Umbilical cord (tissue), 2 donors: ENCODE measurements at places on chromosomes 2 and 18.

GRCh38 chr2:15931319-15931890 lies 8.9 kb upstream of the MYCN start:
- DNase-seq = no peak

DNA sequence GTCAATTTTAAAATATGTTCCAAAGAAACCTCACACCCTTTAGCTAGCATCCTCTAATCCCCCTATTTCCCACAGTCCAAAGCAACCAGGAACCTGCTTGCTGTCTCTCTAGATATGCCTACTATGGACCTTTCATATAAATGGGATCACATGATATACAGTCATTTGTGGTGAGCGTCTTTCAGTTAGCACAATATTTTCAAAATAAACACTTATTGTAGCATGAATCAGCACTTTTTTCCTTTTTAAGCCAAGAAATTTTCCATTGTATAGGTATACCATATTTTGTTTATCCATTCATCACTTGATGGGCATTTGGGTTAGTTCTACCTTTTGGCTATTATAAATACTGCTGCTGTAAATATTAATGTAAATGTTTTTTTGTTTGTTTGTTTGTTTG lies 223.0 kb upstream of the DOK6 start:
- DNase-seq = no peak

DNA sequence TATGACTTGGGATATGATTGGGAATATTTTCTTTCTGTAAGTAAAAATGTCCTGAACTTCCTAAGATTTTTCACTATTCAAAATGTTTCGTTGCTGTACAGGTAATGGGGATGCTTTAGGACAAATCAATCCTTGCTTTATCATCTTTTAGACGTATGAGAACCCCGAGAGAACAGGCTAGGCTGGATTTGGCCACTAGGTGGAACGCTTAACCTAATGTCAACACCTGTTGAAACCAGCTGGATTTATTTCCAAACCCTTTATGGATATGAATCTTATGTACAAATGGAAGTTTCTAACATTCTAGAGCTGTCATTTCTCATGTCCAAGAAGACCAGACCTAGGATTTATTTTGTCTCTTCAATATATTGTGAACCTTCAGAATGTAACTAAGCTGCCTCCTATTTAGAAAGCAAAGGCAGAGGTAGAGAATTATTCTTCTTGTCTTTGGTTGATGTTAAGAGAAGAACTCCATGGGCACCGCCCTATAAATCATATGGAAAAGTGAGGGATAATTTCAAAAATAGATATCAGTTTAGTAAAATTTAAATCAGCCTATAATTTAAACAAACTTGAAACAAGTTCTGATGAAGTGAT lies 96.7 kb downstream of the PMAIP1 start:
- peak; percentile 33 for DNase-seq

DNA sequence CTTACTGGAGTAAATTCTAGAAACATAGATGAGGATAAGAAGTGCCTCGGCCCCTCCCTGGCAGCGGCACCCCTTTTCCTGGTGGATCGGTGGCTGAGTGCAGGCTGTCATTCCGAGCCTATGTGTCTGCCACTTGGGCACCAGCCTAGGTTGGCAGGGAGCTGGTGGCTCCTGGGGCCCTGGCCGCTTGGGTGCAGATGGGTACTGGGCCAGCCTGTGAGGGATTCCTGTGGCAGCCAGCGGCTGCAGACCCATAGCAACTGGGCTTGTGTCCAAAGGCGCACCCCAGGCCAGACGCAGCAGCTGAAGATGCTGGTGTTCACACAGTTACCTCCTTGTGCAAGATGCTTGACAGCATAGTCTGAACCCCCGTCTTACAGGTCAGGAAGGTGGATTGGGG lies 2.8 kb downstream of the SNORC start:
- DNase-seq = no peak

GRCh38 chr18:74065366-74065765 lies 82.3 kb downstream of the FBXO15 start:
- DNase-seq = no peak
